ENCODE measurements at places on chromosomes 4 and X.

DNA sequence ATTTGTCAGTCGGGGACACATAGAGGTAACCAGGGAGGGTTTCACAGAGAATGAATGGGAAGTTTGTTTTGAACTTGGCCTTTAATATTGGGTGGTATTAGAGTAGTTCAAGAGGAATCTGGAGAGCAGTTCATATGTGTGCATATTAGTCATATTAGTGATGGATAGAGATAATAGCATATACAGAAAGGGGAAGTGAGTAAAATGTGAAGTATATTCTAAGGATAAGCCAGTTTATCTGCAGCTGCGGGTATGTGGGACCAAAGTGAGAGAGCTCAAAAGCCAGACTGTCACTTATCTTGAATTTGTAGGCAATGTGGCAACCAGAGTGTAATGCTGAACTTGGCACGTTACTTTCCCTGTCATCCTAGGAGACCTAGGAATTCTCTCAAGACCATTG, 169.9 kb downstream of the AFF2 start:
- no peak for DNase-seq

DNA sequence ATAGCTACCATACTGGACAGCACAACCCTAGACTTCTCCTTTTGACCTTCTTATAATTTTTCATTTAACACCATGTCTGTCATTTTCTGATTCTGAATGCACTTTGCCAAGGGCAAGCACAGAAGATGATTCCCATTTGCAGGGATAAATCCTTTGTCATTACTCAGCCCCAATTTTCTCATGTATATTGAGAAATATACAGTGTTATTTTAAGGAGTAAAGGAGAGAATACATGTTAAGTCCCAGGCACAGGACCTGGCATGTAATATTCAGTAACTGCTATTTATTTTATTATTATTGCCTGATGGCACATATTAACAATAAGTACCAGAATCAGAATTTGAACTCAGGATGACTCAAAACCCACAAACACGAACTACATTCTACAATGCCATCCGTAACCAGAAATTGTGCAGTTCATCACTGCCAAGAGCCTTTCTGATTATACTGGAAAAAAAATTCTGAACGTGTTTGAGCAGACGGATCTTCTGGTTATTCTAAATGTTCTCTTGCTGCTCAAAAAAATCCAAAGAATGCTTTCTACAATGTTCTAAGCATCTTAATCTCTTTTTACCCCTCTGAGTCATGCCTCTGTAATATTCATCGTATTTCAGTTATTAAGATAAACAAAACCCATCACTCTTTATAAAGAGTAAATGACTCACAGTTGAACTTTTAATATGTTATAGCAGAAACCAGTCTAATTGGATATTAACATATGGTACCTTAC, 170.0 kb downstream of the MID1 start:
- DNase-seq: no peak

GRCh38 chr4:112978691-112979472, 70.6 kb upstream of the ANK2 start:
- no peak for DNase-seq

GRCh38 chr4:146742416-146742815, 103.7 kb downstream of the POU4F2 start:
- DNase-seq: no peak

- DNase-seq: no peak
These were observed 99.4 kb upstream of the PGRMC2 start for GRCh38 chr4:128386761-128387599.

GRCh38 chr4:74157154-74157553, 764 bp upstream of the MTHFD2L start:
- no peak for DNase-seq

GRCh38 chr4:174713821-174714220, 115.2 kb downstream of the GLRA3 start:
- no peak for DNase-seq

GRCh38 chr4:54484383-54484782, 173.4 kb upstream of the KIT start:
- no peak for DNase-seq

- DNase-seq: no peak
These were observed 58.4 kb upstream of the CCDC149 start for GRCh38 chr4:24971192-24971591.

DNA sequence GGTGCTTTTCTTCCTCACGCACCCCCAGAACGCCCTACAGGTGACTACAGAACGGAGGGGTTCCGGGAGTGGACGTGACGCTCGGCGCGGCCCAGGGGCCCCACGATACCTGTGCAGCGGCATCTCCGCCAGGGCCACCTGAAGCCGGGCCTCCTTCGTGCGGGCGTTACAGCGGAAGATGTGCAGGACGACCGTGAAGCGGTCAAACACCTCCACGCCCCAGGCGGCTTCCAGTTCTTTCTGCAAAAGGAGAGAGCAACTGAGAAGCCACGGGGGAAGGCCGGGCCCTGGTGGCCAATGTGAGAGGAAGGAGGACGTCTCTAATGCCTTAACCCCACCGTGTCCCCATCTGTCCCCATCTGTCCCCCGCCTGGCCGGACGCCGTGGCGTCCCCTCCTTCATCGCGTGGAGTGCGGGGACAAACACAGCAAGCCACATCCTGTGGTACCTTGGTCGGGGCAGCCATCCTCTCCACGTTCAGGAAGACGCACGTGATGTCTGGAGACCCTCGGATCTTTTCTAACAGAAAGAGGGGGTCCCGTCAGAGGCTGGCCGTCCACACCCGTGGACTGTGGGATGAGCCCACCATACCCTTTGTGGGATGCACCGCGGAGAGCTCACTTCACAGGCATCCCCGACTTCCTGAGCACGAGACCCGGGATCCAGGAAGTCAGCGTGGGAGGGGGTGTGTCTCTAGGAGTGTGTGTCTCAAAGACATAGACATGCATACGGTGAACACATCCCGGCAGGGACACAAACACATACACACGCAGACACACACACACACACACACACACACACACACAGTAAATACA, 3.6 kb downstream of the GTPBP6 start:
- DNase-seq: no peak

DNA sequence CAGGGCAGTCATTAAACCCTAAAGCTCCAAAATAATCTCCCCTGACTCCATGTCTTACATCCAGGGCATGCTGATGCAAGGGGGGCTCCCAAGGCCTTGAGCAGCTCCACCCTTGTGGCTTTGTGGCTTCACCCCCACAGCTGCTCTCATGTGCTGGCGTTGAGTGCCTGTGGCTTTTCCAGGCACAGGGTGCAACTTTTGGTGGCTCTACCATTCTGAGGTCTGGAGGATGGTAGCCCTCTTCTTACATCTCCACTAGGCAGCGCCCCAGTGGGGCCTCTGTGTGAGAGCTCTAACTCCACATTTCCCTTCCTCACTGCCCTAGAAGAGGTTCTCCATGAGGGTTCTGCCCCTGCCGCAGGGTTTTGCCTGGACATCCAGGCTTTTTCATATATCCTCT, 35.1 kb downstream of the CFAP299 start:
- DNase-seq: no peak

DNA sequence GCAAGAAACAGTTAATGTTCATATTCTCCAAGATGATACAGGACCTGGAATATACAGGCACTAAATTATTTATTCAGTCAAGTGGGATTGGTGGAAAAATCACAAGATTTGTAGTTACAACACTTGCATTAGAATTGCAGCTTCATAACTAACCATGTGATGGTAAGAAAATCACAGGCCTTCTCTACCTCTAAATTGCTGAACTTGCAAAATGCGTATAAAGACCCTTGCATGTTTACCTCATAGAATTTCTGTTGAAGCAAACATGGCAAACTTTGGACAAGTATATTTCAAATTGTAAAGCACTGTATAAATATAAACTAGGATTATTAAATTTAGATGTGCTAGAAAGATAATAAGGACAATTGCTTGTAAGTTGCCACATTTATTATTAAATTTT, 215.1 kb downstream of the TMA16 start:
- no peak for DNase-seq

DNA sequence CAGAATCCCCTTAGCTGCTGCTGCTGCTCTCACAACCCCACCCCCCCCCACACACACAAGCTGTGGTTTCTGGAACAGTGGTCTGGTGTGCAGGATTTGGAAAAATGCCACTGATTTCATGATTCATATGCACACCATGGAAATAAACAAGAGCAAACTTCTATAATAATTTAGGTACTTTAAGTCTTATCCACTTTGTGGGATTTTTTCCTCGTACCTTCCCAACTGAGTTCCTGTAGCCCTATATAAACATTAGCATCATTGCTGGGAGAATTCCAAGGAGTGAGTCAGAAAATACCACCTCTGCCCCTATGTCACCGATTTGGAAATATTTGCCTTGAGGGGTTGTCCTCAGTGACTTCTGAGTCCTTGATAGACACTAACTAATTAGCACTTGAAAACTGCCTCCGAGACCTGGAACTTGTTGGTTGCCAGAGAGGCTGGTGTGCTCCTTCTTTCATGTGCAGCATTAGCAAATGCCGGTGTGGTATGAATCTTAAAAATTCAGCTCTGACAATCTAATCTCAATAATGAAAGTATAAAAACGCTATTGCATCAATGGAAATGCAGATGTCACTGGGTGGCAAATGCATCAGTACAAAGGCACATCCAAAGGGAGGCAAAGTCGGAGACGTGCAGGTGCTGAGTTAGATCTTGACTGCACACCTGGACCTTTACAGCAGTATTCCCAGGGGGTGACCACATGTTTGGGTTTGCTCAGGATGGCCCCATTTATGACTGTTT, 61.8 kb downstream of the CPE start:
- no peak for DNase-seq

DNA sequence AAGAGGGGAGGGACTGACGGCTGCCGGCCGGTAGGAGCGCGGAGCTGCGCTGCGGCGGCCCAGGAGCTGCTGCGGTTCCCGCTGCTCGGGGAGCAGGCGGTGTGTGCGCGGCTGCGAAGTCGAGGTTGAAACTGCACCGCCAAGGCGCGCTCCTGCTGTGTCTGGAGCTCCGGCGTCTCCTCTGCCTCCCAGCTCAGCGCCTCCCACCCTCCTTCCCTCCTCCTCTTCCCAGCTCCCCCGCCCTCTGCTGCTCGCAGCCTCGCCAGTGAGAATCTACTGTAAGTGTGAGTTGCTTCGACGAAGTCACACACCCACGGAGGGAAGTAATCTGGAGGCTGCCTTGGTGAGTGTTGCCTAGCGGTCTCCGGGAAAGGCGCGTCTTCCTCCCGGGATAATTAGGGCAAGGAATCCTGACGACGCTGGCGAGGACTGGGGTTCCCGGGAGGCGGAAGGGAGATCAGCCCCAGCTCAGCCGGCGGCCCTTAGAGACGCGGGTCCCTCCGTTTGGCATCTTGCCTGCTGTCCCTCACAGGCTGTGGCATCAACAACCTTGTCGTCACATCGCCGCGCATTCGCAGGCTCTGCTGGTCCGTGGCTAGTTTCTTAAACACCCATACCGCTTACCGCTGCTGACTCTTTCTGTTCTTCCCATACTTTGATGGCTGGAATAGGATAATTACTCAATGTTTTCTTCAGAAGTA, at the start of gene EPHA5:
TSS of gene EPHA5 (minus strand) at position 159 of the 701 bp plus-strand sequence. CDS start 747 bp downstream, outside the sequence.
- DNase-seq: no peak

- no peak for DNase-seq
These were observed 4.0 kb upstream of the GASK1B start for GRCh38 chr4:158176776-158177175.

DNA sequence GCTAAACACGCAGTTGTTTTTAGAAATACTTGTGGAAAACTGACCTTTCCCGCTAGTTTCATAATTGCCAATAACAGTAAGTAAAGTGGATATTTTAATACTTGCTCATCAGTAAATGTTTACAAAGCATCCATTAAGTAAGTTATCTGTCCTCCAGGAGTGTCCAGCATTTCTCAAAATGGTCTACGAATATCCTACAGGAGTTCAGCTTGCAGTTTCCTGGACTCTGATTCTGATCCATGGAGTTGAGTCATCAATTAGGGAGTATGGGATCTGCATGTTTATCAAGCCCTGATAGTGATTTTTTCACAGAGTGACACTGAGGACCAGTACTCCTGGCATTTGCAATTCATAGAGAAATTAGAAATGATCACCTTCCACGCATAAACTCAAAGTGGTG, 325.2 kb upstream of the AADAT start:
- no peak for DNase-seq

DNA sequence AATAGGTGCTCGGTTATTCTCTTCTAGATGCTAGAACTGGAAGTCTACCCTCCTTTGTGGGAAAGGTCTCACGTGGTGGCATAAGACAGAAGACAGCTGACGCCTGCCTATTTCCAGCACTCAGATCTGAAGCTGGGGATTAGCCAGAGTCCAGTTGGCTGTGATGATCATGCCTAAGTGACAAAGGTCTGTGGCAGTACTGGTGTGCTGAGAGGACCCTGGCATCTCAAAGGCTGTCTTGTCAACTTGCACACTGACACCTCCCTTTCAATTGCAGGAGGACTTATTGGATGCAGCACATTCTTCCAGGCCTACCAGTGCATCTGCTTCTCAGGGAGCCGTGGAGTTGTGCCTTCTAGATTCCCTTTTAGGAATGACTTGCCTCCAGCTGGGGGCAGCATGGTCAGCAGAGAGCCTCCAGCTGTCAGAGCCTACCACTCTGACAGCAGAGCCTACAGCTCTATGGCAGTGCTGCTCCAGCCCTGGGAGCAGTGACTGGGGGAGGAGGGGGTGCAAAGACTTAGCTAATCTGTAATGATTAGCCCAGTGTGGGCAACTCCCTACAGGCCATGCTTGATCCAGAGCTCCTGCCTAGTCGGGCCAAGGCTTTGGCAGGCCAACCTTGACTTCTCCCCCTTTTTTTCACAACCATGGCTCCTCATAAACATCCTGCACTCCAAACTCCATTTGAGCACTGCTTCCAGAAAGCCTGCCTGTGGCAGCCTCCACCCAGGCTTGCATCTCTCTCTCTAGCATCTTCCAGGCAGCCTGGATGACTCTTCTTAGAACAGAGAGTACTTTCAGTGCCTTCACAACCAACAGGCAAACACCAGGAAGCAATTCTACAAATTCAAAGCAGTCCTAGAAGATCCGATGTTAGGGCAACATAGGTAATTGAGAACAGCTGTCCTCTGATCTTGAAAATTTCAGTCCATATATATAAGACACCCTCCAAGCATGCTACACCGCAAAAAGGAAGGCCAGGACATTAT, 13.8 kb upstream of the FGFBP2 start:
- DNase-seq: no peak

GRCh38 chrX:1480082-1480785, 27.5 kb upstream of the ASMTL start:
- DNase-seq: no peak

DNA sequence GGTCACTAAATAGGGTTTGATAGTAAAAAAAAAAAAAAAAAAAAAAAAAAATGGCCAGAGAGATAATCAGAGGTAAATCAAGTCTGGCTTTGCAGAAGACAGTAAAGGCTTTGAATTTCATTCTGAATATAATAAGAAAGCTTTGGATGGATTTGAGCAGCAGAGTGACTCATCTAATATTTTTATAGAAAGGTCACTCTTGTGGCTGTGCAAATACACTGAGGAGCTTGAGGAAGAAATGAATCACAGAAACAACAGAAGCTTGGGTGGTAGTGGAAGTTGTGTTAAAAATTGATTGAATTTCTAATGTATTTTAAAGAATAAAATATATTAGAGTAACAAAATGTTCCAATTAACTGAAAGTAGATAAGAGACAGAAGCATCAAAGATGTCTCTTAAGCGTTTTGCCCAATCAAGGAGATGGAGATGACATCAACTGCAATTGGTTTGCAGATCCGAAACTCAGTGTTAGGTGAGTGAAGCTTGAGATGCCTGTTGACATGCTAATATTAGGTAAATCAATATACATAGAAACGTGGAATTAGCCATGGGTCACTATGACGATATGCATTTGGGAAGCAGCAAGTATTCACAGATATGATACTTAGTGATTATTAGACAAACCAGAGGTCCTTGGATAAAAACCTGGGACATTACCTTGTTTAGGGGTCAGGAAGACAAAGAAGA, 280.5 kb downstream of the GPM6A start:
- DNase-seq: no peak

- DNase-seq: no peak
These were observed 973.7 kb upstream of the AGA start for GRCh38 chr4:178415925-178416324.

GRCh38 chrX:118448273-118448783, 47.3 kb upstream of the DOCK11 start:
- DNase-seq: no peak

All from activated CD8-positive, alpha-beta memory T cell treated with anti-CD3 and anti-CD28 coated beads for 1 hour (primary cell).